Neural progenitor cell (in vitro differentiated cells): ENCODE measurements at places on chromosomes 4 and X. TPM values are rescaled to one million over a fixed set of nuclear protein-coding genes. Genes with fewer than 3 reads are reported as not detected.

The GUCY1B1 gene
- 10.8 and 10.9 TPM in 2 replicates for total RNA-seq

DNA sequence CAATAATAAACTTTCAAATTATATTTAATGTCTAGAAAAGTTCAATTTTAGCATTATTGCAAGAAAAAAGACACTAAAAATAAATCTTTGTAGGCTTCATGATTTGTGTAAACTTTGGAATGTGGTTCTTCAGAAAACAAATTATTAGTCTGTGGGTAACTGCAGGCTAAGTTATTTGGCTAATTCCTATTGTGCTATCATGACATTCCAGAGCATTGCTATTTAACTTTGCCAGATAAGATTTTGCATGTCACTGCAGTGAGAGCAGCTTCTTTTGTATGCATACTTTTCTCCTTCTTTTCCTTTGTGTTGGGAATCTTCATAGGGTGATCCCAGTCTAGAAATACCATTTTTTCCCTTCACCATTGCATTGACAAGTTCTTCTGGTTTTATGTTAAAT is 130.0 kb downstream of the AWAT2 start:
- H3K4me1 ChIP-seq = peaks cover 3% of the 10 kb centered on the region
- no peak overlapping the region for H3K27ac ChIP-seq
- no peak overlapping the region for H3K4me3 ChIP-seq
- H3K36me3 ChIP-seq = no peaks in the 10 kb centered on the region
- peak; percentile 21 for DNase-seq

DNA sequence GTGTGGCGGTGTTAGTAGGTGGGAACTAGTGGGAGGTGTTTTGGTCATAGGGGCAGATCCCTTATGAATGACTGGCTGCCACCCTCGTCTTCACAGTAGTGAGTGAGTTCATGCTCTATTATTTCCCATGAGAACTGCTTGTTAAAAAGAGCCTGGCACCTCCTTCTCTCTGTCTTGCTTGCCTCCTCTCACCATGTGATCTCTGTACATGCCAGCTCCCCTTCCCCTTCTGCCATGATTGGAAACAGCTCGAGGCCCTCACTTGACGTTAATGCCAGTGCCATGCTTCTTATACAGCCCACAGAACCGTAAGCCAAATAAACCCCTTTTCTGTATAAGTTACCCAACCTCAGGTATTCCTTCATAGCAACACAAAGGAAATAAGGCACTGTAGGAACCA is 21.7 kb downstream of the PNMA6F start:
- H3K36me3 ChIP-seq = no peaks in the 10 kb centered on the region
- H3K4me1 ChIP-seq = no peaks in the 10 kb centered on the region
- no peak for DNase-seq
- no peak overlapping the region for H3K4me3 ChIP-seq
- H3K27ac ChIP-seq = no peak overlapping the region

DNA sequence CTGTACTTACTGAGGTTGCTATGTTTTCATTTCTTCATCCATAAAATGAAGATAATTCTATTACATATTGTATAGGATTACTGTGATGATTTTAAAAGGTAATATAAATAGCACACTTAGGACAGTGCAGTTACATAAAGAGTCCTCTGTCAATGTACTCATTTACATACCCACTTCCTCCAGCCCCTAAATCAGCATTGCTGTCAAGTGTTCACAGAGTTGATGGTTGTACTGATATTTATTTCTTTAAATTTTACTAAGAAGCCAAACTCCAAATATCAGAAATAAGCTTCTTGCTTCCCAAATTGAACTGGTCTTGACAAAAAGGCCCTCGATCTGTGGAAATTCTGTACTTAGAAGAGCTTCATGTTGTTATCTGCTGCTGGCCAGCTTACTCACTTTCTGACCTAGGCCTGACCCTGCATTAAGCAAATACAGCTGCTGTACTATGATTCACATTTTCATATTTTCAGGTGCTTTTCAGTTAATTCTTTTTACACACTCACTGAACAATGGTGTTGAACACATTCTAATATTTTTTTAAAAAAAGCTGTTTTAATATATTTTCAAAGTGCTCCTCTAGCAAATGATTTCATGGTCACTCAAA is 259.6 kb downstream of the UNC5C start:
- H3K4me1 ChIP-seq = no peaks in the 10 kb centered on the region
- no peak overlapping the region for H3K4me3 ChIP-seq
- no peak for DNase-seq
- H3K27me3 ChIP-seq = no peaks in the 10 kb centered on the region
- H3K27ac ChIP-seq = no peak overlapping the region
- H3K36me3 ChIP-seq = no peaks in the 10 kb centered on the region

- no peaks in the 10 kb centered on the region for H3K27me3 ChIP-seq
- H3K27ac ChIP-seq = no peak overlapping the region
- no peaks in the 10 kb centered on the region for H3K4me1 ChIP-seq
- no peaks in the 10 kb centered on the region for H3K36me3 ChIP-seq
These were observed 349.0 kb upstream of the TRAM1L1 start for GRCh38 chr4:117434424-117434823.

DNA sequence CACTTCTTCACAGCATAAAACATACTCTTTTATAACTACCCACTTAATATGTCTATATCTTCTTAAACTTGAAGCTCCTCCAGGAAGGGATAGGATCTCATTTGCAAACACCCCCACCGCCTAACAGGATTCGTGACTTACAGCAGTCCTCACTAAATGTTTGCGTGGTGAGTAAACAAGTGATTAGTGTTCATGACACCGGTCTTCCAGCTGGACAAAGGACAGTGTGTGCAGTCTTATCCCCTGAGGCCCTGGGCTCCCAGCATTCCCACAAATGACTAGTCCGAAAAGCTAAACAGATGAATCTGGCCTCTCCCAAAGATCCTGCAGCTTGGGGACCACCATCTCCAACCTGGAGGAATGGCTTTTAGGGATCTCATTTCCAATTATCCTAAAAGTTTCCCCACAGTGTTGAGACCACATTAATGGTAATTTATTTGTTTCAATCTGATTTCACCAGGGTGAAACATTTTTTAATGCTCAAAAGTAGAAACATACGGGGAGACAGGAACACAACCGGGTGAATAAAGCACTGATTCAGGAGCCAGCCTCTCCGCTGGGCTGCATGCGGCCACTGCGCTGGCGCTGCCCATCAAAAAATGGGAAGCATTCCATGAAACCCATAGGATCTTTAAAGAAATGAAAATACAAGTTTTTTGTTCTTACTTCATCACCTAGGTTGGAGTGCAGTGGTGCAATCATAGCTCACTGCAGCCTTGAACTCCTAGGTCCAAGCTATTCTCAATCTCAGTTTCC is 69.2 kb downstream of the HADH start:
- H3K27ac ChIP-seq = no peak overlapping the region
- H3K4me3 ChIP-seq = no peak overlapping the region
- H3K27me3 ChIP-seq = no peaks in the 10 kb centered on the region

The MAGEB3 gene
- total RNA-seq = not detected in 2 replicates

The AWAT2 gene
- not detected in 2 replicates for total RNA-seq

DNA sequence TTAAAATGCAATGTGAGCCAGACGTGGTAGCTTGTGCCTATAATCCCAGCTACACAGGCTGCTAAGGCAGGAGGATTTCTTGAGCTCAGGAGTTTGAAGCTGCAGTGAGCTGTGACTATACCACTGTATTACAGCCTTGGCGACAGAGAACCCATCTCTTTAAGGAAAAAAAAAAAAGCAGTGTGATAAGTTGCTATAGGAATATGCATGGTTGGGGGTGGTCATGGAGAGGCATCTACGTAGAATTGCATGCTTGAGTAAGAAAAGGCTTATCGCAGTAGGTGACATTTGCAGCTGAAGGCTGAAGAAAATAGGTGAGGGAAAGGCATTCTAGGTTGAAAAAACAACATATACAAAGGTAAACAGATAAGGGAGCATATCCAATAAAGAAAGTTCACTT is 4.1 kb downstream of the DIAPH2 start:
- DNase-seq = peak; percentile 6
- H3K4me1 ChIP-seq = peaks cover 24% of the 10 kb centered on the region
- no peak overlapping the region for H3K4me3 ChIP-seq
- H3K27ac ChIP-seq = no peak overlapping the region

DNA sequence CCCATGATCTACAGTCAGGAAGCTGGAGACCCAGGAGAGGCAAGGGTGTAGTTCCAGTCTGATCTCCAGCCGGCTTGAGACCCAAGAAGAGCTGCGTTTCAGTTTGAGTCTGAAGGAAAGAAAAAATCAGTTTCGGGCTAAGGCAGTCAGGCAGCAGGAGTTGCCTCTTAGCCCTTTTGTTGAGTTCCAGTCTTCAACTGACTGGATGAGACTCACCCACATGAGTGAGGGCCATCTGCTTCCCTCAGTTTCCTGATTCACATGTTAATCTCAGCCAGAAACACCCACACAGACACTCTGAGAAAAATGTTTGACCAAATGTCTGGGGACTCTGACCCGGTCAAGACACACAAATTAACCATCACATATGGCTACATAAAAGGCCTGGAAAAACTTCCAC is 73.6 kb upstream of the ELOVL6 start:
- H3K36me3 ChIP-seq = no peaks in the 10 kb centered on the region
- no peak overlapping the region for H3K4me3 ChIP-seq
- peaks cover 4% of the 10 kb centered on the region for H3K4me1 ChIP-seq
- no peak for DNase-seq
- no peaks in the 10 kb centered on the region for H3K27me3 ChIP-seq
- H3K27ac ChIP-seq = no peak overlapping the region

DNA sequence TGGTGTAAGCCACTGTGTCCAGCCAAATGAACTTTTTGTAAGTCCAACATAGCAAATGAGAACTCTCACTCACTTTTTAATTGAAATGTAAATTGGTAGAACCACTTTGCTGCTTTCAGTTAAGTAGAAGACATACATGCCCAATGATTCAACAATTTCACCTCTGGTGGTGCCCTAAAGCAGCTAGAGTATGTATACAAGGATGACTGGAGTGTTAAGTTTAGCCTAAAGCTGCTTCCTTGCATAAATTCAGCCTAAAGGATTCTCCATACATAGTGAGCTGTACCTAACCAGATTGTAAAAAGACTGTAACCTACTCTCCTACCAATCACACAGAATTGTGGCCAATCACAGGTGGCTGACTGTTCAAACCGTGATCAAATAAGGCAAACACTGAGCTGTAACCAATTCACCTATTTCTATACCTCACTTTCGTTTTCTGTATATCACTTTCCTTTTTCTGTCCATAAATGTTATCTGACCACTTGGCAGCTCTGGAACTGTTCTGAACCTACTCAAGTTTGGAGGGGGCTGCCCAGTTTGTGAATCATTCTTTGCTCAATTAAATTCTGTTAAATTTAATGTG is 39.9 kb downstream of the PDS5A start:
- peak overlapping the region; percentile 22 for H3K27ac ChIP-seq
- no peak overlapping the region for H3K4me3 ChIP-seq
- H3K4me1 ChIP-seq = peaks cover 8% of the 10 kb centered on the region

DNA sequence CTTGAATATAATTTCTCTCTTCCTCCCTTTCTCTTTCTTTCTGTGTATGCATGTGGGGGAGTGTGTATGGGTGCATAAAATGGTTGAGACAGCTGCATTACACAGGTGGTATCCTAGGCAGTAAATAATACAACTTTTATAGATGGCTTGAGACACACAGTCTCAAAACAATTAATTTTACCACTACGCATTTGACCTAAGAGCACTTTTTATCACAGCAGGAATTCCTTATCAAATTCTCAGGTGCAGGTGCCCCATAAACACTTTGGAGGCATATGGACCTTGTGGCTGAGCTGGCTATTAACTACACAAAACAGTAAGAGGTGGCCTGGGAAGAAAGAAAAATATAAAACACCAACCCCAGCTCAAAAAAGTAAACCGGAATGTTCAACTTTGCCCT is 91.3 kb downstream of the RASGEF1B start:
- no peaks in the 10 kb centered on the region for H3K4me1 ChIP-seq
- H3K36me3 ChIP-seq = no peaks in the 10 kb centered on the region
- DNase-seq = no peak
- no peaks in the 10 kb centered on the region for H3K27me3 ChIP-seq
- H3K4me3 ChIP-seq = no peak overlapping the region
- H3K27ac ChIP-seq = no peak overlapping the region

The CXXC4 gene
- total RNA-seq = 23.6 and 40.2 TPM in 2 replicates

DNA sequence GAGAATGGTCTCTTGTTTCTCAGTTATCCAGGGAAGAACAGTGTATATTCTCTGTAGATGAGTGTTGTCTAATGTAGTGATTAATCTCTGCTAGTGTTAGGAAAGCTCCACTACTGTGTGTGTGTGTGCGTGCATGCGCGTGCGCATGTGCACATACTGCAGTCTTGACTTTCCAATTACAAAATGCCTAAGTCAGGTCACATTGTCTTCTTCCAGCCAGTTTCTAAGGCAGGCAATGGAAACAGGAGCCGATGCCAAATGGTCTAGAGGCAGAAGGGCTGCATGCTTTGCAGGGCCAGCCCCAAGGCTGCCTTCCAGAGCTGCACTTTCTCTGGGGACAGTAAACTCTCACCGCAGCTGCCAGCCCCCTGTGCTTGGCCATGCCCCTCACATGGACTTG is 30.5 kb upstream of the NAP1L5 start:
- H3K27me3 ChIP-seq = no peaks in the 10 kb centered on the region
- H3K27ac ChIP-seq = no peak overlapping the region
- no peak for DNase-seq
- H3K4me1 ChIP-seq = peaks cover 8% of the 10 kb centered on the region
- H3K36me3 ChIP-seq = no peaks in the 10 kb centered on the region

The APELA gene
- total RNA-seq = 10.9 and 15.0 TPM in 2 replicates

The DUX4 gene
- not detected in 2 replicates for total RNA-seq

DNA sequence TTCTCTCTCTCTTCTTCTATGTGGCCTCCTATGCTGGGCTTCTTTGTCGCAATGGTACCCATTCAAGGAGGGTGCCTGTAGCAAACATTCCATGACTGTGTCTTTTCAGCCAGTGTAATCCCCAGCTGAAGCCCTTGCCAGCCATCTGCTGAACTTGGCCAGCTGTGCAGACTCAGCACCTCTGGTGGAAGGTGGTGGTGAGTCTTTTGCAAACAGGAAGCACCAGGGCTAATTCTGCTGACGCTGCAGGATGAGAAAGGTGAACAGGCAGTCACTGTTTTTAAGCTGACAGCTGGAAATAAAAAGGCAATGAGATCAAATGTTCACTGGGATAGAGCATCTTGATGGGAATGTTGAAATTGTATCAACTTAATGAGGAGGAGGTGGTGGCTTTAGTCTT is 298.7 kb upstream of the CLNK start:
- no peak for DNase-seq
- no peak overlapping the region for H3K4me3 ChIP-seq
- no peaks in the 10 kb centered on the region for H3K36me3 ChIP-seq

The PITX2 gene
- 0.59 and 1.6 TPM in 2 replicates for total RNA-seq

GRCh38 chr4:168634276-168634802 is 137.5 kb downstream of the PALLD start:
- H3K4me3 ChIP-seq = peak overlapping the region; percentile 77
- peaks cover 49% of the 10 kb centered on the region for H3K4me1 ChIP-seq
- peak; percentile 45 for DNase-seq
- no peaks in the 10 kb centered on the region for H3K36me3 ChIP-seq
- no peaks in the 10 kb centered on the region for H3K27me3 ChIP-seq

DNA sequence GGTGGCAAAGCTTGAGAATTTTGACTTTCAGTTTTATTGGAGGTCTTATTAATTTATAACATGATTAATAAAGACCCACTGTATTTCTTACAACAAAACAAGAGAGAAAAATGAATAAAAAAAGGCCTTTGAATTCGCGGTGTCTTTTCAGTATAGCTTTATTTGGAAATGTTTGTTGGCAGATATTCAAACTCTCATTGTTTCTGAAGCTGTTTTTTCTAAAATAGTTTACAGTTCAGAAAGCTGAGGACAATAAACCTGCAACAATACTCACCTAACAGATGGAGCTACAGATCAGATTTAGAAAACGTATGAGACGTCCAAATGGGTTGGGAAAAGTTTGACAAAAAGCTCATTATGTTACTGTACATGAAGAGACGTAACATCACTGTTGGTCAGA is 2.4 kb upstream of the SPARCL1 start:
- no peak overlapping the region for H3K27ac ChIP-seq
- DNase-seq = no peak
